ENCODE measurements at places on chromosomes 5 and 9. TPM values are rescaled to one million over a fixed set of nuclear protein-coding genes. Genes with fewer than 3 reads are reported as not detected.

The RGS7BP gene
- total RNA-seq = 0.03 TPM

The GABRA1 gene
- total RNA-seq = not detected

The GLDC gene
- not detected for total RNA-seq

The NUTM2G gene
- not detected for total RNA-seq

The TCERG1 gene
- total RNA-seq = 55.1 TPM

The SFXN1 gene
- 147 TPM for total RNA-seq

The LHX6 gene
- 6.4 TPM for total RNA-seq

The ZNF883 gene
- total RNA-seq = not detected

DNA sequence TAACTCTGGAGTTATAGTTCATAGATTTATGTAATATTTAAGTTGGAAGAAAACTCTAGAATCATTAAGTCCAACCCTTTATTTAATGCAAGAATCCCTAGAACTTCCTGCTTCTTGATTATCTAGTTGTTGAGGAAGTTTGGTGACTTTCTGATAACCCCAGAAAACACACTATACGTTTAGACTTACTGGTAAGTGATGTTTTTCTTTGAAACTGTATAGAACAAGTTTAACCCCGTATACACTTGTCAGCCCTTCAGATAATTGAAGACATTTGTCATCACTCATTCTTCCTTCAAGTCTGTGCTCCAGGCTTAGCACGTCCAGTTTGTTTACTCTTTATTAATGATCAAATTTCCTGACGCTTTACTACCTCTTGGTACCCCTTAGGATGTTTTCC, 9.0 kb downstream of the NDUFS4 start:
- DNase-seq = no peak

GRCh38 chr5:8788246-8788645, 757.6 kb downstream of the SEMA5A start:
- DNase-seq = no peak

- DNase-seq = no peak
Measured at GRCh38 chr5:172722327-172722815, 48.6 kb downstream of the DUSP1 start.

- no peak for DNase-seq
Measured at GRCh38 chr5:115817386-115817785, 927 bp upstream of the CDO1 start.

- DNase-seq = no peak
Measured at GRCh38 chr9:7105095-7105494, 347.3 kb downstream of the KDM4C start.

DNA sequence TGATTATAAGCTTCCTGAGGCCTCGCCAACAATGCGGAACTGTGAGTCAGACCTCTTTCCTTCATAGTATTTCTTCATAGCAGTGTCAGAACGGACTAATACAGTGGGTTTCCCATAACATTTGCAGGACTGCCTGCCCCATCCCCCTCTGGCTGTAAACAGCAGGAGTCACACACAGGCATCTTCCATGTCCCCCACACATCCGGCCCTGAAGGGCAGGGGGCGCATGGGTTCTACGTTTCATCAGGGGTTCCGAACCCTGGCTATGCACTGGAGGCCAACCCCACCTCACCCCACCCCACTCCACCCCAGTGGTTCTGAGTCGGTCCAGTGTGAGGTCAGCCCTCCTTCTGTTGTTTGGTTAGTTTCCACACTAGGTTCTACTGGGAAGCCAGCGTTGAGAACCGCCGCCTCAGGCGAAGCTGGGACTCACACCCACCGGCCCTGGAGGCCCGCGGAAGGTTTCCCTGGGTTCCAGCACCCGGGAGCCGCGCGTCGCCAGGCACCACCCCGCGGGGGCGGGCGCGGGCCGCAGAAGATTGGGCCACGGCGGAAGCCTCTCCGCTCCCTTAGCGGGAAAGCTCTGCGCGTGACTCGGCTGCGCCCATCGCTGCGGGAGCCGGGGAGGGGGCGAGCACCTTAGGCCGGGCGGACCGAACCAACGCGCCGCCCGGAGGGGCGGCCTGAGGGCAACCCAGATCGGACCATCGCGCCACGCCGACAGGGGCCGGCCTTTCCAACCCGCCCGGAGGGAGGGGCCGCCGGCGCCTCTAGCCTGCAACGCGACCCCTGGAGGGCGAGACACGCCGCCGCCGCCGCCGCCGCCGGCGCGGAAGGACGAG, at the start of gene RUSC2:
TSS of gene RUSC2 (plus strand) at position 799 of the 842 bp plus-strand sequence. CDS start 56,411 bp downstream, outside the sequence.
- DNase-seq = peak; percentile 87

DNA sequence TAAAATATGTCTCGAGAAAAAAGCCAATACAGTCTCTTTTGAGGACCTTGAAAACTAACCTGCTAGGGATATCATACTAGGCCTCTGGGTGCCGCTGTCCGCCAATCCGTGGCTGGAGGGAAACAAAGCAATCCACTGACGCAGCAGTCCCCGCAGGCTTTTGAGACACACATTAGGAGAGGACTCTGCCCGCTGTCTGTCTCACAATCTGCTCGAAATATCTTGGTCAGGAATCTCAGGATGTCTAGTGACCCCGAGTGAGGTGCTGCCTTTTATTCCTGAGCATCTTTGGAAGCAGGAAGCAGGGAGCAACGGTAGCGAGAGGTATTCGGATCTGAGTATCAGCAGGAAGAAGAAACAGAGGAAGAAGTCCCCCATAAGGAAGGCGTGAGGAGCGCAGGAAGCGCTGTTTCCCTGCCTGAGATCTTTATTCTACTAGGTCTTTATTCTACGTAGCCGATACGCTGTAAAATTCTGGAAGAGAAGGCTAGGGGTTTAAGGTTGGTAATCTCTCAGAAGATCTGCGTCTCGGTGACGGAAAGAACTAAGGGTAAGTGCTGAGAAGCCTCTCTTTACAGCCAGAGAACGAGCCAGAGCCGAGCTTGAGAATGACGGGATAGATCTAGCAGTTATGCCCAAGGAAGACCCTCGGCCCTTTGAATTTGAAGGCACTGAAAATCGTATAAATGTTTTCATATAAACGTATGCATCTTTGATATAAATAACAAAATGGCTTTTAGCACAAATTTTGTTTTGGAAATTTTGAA, 4.0 kb upstream of the PCDHGA1 start:
- DNase-seq = peak; percentile 52

DNA sequence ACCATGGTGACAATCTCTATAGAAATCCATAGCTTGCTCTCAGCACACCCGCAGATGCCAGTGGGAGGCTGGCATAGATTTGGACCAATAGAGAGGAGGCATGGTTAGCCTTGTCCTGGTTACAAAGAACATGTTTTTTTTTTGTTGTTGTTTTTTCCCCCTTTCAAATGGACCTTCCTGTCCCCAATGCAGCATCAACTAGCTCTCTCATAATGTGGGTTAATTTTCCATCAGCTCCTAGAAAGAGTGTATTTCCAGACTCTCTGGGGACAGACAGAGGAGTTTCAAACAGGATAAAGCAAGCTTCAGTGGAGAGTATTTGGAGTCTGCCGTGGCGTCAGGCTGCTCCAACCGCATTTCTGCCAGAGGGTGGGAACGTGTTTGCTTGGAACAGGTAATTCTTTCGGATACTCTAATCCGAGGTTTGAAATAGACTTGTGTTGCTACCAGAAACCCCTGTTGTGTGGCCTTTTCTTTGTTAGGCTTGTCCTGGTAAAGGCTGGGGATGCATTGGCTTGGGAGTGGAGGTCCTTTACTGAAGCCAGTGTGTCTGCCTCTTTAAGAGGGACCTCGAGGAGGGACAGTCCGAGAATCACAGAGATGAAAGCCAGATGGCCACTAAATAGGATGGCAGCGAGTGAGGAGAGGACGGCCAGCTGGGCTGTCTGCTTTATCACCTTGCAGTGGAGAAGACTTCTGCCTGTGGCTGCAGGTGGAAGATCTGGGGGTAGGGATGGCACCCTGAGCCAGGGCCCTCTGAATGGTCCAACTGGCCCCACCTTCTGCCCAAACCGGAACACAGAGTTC, 130.5 kb upstream of the CPEB4 start:
- no peak for DNase-seq

DNA sequence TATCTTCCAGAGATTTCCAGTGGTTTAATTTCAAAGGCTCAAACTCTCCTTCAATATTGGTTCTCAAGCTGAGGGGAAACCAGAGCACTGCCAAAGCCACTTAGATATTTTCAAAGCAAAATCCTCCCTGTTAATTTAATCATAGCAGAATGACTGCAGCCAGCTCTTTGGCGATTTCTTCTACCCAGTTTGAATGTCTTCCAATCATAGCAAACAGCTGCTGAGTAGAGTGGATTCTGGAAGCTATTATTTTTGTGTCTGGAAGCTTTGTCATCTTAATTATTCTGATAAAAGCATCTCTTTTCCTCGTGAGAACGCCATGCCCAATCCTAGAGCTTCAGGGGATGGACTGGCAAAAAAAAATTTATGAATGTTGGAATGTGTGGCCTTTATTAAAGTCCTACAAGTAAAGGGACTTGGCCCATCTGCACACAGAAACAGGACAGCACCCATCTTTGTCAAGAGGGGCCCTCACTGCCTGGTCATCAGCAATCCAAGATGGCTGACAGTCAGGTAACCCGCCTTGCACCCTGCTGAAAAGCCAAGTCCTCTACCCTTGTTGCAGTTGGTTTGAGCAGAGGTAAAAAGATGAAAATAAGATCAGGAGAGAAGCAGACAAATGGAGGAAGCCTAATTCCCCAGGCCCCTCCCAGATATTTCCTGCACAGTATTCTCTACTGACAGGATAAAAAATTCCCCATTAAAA, 125.1 kb downstream of the SUSD1 start:
- DNase-seq = no peak

Data from SJSA1 (cell line).